Lung (tissue), 17 donors: ENCODE measurements at places on chromosomes 6 and 20. TPM values are rescaled to one million over a fixed set of nuclear protein-coding genes. Genes with fewer than 3 reads are reported as not detected.
A peak's percentile ranks its signal among the peaks of the same experiment; 100 is the strongest.

DNA sequence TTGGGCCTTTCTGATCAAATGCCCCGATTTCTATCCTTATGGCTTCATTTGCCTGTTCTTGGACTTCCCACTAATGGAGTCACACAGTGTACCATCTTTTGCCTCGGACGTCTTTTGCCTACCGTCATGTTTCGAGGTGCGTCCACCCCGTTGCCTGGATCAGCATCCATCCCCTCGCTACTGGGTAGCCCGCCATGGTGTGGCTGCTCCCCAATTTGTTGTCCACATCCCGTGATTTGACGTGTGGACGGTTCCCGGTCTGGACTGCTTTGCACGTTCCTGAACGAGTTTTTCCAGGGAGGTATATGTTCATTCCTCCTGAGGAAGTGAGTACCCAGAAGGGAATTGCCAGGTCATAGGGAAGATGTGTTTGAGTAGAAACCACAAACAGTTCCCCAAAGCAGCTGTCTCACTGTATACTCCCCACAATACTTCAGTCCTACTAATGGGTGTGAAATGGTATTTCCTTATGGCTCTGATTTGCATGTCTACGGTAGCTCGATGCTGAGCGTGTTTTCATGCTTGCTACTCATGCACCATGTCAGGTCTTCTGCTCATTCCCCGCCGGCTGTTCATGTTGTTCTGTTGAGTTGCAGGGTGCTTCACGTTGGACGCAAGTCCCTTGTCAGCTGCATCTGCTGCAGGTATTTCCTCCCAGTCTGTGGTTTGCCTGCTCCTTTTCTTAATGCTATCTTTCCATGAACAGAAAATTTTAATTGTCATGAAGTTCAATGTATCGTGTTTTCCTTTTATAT, 86.8 kb upstream of the AFDN start:
- no peak overlapping the region for H3K4me3 ChIP-seq
- no peaks in the 10 kb centered on the region for H3K4me1 ChIP-seq
- DNase-seq, result no peak
- no peaks in the 10 kb centered on the region for H3K36me3 ChIP-seq
- peaks cover 2% of the 10 kb centered on the region for H3K27me3 ChIP-seq

The RIPPLY2 gene
- total RNA-seq, result not detected

The LIN28B gene
- 0.14 TPM for total RNA-seq

The SLC24A3 gene
- 6.6 TPM for total RNA-seq

The CALHM5 gene
- 3.0 TPM for total RNA-seq

GRCh38 chr6:87102151-87102621, 7.3 kb upstream of the CGA start:
- no peaks in the 10 kb centered on the region for H3K4me1 ChIP-seq
- peak; percentile 33 for DNase-seq
- no peak overlapping the region for H3K4me3 ChIP-seq
- H3K27ac ChIP-seq, result no peak overlapping the region
- no peaks in the 10 kb centered on the region for H3K36me3 ChIP-seq
- H3K27me3 ChIP-seq, result no peaks in the 10 kb centered on the region
